ENCODE measurements at places on chromosomes 4 and X. TPM values are rescaled to one million over a fixed set of nuclear protein-coding genes. Genes with fewer than 3 reads are reported as not detected.

The MAGEE2 gene
- not detected for total RNA-seq

The FRAS1 gene
- 4.3 TPM for total RNA-seq

The TMEM31 gene
- total RNA-seq = not detected

The PPP1R3F gene
- 6.5 TPM for total RNA-seq

The RIBC1 gene
- not detected for total RNA-seq

The SUPT20HL1 gene
- not detected for total RNA-seq

The ATP7A gene
- total RNA-seq = 8.2 TPM

The PPBP gene
- total RNA-seq = not detected
